ENCODE measurements at places on chromosomes 3 and 15.

GRCh38 chr15:89377842-89378295 lies 43.2 kb upstream of the POLG start:
- DNase-seq = no peak

DNA sequence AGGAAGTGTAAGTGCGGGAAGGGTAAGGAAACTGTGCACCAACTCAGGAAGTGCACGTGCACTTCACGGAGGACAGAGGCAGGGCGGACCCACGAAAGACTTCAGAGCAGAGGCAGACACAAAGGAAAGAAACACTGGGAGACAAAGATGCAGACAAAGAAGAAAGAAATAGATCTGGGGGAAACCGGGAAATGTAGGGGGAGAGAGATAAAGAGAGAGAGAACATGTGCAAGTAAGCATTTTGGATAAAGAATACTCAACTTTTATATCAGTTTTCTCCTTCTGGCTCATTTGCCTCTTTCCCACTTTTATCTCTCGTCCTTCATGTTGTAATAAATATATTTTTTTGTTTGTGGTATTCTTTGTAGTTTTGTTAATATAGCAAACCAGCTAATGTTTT lies 204.2 kb downstream of the WDR72 start:
- DNase-seq = no peak

DNA sequence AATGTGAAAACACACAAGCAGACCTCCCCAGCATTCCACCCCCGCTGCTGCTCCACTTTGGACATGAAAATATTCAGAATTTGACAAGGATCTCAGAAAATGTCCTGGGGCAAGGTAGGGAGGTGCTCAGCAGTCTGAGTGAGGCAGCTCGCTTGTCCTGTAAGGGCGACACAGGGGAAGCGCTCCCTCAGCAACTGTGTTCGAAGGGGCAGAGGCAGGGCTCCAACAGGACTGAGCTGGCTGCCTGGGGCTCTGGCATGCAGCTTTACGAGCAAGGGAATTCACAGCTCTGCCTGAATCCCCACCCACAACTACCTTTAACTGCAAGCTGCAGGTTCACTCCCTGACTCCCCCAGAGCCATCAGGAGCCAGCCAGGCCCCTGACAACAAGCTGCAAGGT lies 287.0 kb upstream of the LYSMD4 start:
- DNase-seq = no peak

DNA sequence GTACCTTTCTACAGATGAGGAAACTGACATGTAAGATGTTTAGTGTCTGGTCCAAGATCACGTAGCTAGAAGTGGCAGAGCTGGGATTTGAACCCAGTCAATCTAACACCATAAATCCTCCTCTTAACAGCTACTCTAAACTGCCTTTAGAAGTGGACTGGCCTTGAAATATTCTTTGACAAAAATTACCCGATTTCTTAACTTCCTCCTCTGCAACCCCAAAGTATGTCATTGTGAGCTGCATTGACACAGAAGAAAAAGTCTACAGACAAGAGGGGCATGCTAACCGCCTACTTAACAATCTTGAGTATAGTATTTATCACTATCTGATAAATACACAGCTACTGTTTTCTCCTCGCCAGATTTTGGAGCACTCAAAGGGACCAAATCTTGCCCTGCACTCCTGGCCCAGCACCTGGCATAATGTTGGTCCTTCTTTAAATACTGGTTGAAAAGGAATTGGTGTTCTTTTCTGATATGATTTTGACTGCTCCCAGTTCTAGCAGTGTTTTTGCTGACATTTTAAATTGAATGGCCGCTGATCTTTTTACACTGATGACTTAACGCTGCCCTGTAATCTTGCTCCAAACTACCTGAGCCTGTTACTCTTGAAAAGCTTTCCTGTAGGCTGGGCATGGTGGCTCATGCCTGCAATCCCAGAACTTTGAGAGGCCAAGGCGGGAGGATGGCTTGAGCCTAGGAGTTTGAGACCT lies 36.9 kb downstream of the ITPR1 start:
- no peak for DNase-seq

- DNase-seq = no peak
These were observed 24.1 kb downstream of the ATP13A5 start for GRCh38 chr3:193354423-193354822.

GRCh38 chr3:79369306-79369705 lies 398.5 kb downstream of the ROBO1 start:
- no peak for DNase-seq

GRCh38 chr3:27971600-27971999 lies 249.5 kb upstream of the EOMES start:
- DNase-seq = no peak

GRCh38 chr15:67394873-67395639 lies 125.9 kb upstream of the C15orf61 start:
- DNase-seq = no peak

- no peak for DNase-seq
These were observed 149.7 kb upstream of the CDIN1 start for GRCh38 chr15:36429707-36430106.

DNA sequence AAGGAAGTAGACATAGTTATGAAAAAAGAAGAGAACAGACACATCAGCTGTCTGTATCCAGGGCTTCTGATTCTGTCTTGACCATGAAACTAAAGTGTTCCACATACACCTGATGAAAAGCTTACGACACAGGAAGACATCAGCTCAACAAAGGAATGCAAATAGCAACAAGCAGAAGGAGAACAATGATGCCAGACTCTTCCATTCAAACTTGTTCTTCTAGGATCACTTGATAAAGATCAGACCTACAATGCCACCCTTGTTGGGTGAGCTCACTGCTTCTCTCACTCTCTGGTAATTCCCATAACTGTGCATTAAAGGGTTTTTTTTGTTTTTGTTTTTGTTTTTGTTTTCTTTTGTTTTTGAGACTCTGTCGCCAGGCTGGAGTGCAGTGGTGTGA lies 49.7 kb downstream of the GATM start:
- no peak for DNase-seq

- no peak for DNase-seq
These were observed 563.6 kb upstream of the NAALADL2 start for GRCh38 chr3:174295306-174296092.

DNA sequence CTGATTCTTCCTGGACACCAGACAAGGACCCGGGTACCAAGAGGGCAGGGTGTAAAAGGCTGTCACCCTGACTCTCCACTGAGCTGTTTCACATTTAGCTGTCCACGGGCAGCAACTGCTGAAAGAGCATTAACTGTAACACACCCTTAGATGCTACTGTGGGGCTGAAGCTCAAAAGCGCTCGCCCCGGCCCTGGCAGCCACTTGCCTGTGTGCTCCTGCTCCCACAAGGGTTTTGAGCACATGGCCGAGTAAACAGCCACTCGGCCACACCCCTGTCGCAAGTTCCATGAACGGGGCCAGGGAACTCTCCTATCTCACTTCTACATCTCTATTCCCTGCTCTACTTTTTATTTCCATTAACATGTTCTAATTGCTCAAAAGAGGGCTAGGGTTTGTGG lies 421.7 kb downstream of the TUSC7 start:
- DNase-seq = no peak

GRCh38 chr3:23341147-23341838 lies 138.2 kb downstream of the UBE2E2 start:
- no peak for DNase-seq

GRCh38 chr3:62098646-62099365 lies 274.5 kb downstream of the FEZF2 start:
- no peak for DNase-seq

GRCh38 chr15:52765785-52766184 lies 24.4 kb downstream of the ONECUT1 start:
- DNase-seq = no peak

GRCh38 chr3:106326941-106327695 lies 458.3 kb upstream of the CBLB start:
- no peak for DNase-seq
